AG08396 (cell line): ENCODE measurements at places on chromosomes 1 and 21.

- peak; percentile 88 for DNase-seq
Measured at GRCh38 chr1:109910123-109910962, at the start of gene CSF1. CSF1 (plus strand) TSS chr1:109910849; CDS start chr1:109911024, 175 bp downstream.

GRCh38 chr1:207458414-207458813, 4.3 kb downstream of the CR2 start:
- no peak for DNase-seq

DNA sequence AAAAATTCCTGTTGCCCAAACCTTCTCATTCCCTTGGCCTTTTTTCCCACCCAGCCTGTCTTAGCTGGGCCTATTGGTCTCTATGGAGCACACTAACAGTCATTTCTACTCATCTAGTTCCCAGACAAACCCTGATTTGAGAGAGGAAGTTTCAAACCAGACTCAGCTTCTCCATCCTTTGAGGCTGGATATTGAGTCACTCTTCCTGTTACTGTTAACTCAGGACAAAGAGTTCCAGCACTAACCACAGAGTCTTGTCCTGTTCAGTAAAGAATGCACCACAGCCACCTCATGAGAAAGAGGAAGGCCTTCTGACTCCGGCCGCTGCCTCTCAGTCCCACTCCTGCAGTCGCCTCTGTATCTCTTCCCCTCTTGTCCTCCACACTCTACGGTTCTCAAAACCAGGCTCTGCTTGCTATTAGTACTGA, 137.8 kb downstream of the PTPRC start:
- peak; percentile 44 for DNase-seq

DNA sequence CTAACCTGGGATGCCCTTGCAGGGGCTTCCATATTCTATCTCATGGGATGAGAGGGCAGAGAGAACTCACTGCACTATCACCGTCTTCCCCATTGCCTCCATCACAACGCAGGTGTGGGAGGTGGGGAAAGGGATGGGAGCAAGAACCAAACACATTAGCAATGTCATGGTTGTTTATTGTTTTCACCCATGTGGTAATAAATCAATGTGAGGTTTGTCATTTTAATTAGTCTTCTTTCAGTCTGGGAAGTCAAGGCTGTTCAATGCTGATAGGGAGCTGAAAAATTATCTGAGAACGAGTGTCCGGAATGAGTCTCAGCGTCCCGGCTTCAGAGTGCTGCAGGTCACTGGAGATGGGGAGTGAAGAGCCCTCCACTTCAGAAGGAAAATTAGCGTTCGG, 268.5 kb downstream of the DUSP10 start:
- no peak for DNase-seq

GRCh38 chr1:228309326-228310067, 97.1 kb downstream of the TRIM11 start:
- DNase-seq = no peak

DNA sequence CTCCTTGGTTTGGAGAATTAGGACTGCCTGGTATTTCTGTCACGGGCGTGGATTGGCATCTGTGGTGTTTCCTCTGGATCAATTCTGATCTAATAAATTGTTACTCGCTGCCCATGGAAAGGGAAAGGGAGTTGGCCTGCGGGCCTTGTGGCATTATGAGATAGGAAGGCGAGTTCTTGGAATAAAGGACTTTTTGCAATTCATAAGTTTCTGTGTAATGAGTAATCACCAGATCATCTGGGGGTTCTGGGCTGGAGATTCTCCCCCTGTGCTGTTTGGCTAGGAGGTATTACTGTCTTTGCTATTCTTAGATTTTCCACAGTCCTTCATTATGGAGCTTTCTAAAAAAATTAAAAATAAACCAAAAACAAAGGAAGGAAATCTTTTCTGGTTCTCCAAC, 315.9 kb downstream of the CAMTA1 start:
- no peak for DNase-seq

DNA sequence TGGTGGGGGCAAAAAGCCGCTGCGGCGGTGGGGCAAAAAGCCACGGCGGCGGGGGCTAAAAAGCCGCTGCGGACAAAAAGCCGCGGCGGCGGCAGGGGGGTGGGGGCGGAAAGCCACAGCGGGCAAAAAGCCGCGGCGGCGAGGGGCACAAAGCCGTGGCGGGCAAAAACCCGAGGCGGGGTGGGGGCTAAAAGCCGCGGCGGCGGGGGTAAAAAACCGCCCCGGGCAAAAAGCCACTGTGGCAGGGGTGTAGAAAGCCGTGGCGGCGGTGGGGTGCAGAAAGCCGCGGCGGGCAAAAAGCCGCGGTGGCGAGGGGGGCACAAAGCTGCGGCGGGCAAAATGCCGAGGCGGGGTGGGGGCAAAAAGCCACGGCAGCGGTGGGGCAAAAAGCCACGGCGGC, 3901.8 kb downstream of the SRGAP2C start:
- DNase-seq = no peak

GRCh38 chr1:160850993-160851392, 11.7 kb downstream of the CD244 start:
- DNase-seq = no peak

DNA sequence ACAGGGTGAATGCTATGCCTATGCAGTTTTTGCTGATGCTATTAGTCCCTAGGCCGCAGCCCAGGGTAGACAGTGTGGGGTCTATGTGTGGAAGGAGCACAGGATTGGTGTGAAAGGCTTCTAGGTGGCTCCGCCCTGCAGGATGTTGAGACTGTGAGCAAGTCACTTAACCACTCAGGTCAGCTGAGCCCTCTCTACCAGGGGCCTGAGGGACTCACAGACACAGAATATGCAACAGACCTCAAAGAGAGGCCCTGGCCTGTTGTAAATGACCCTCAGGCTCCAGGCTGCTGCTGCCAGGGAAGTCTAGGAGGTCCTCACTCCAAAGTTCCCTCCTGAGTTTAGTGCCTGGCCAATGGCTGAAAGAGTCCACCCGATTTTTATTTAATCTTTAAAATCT, 11.0 kb downstream of the NHLH2 start:
- no peak for DNase-seq

GRCh38 chr1:50424045-50424883, 1.0 kb upstream of the DMRTA2 start:
- DNase-seq = peak; percentile 28

- DNase-seq = peak; percentile 82
Measured at GRCh38 chr1:17865912-17866739, 111.0 kb downstream of the ACTL8 start.

DNA sequence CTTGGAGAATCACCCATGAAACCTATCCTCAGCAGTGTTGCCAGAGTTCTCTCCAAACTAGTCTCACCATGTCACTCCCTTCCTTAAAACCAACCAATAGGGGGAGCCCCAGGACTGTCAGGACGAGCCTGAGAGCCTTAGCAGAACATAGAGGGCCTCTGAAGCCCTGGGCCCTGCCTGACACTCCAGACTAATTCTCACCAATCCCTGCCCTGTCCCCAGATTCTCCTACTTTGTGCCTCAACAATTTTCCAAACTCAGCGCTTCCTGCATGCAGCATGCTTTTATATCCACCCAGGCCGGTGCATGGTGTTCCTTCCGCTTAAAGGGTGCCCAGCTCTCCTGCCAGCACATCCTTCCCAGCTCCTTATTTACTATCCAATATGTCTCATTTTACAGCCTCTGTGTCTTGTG, 42.7 kb downstream of the HSD3B1 start:
- peak; percentile 34 for DNase-seq

- DNase-seq = no peak
Measured at GRCh38 chr1:65179148-65179547, 31.1 kb downstream of the AK4 start.

GRCh38 chr1:151005729-151006319, 878 bp downstream of the MINDY1 start:
- no peak for DNase-seq

DNA sequence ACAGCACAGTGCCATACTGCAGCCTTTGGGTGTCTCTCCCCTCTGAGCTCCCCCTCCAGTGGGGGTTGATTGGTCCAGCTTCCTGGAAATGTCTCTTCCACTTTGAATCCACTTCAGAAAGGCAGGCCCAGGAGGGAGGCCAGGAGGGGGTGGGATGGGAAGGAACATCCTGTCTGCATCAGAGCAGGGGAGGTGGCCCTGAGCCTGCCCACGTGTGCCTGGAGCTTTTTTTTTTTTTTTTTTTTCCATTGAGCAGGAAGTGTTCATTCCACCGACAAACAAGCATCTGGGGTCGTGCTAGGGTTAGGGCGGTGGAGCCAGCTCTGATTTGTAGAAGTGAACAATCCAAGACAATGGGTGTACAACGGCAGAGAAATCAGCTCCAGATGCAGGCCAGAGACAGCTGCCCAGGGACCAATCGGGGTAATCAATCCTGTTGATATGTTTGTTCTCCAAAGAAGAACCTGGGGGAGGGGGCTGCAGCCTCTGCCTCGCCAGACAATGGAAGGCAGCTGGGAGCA, 93.3 kb downstream of the SSBP3 start:
- DNase-seq = peak; percentile 58

DNA sequence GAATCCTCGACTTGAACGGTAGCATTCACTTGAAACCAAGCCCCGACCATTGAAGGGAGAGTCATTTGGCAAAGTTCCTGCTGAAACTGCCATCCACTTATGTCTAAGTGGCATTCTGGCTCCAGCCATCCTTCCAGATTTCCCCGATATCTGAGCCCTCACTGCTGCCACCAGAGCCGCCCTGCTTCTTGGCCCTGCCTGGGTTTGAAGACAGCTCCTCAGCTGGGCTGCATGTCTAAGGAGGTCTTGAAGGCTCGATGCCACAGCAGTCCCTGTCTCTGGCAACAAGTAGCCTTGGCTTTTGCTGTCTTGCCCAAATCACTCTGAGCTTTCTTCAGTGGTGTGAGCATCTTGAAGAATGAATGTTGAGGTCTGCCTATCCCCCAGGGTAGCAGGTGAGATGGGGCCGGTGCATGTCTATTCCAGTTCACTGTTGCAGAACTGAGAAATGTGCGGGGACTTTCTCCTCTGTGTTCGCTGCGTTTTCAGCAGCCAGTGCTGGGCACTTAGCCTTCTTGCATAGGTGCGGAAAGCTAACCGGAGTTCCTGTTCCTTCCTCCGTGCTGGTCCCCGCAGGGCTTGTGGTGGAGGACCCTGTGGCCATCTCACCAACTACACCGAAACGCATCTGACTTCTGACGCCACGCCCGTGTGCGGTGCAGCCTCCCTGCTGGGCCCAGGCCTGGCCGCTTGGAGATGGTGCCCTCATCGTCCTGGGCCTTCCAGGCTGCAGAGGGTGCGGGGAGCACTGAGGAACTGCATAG, 29.2 kb downstream of the MAN1C1 start:
- no peak for DNase-seq

DNA sequence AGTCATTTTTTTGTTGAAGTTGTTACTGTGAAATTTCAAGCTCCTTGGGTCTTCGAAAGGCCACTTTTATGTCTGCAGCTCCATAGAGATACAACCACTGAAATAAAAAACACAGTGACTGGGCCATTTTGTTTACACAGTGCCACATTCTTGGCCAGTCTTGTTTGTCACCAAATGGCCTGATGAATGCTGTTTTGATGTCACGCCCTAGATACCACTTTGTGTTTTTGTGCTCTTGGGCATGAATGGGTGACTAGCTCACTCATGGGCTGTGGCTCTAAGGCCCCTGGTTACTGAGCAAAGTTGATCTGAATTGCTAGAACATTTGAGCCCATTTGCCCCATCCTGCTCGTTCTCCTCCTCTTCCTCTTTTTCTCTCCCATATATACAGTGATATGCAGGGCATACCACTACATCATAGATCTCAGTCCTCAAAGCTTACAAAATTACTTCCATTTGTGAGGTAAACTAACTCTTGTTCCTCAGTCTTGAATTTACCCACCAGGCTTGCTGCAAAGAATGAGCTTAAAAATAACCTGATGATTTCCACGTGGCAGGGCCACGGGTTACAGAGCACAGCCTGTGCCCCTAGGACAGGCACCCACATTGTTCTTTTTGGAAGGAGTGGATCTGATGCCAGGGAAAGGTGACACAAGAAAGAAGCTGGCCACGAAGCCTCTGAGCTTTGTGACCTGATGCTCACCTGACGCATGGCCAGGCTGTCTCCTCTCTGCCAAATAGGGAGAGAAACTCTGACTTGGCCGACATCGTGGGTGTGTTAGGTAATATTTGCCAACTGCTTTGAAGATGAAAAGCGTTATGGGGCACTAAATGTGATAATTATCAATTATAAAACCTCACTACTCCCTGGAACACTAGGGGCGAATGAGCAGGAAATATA, 92.4 kb downstream of the RUNX1 start:
- no peak for DNase-seq

GRCh38 chr21:42830456-42831455, 48.6 kb downstream of the WDR4 start:
- DNase-seq = no peak

DNA sequence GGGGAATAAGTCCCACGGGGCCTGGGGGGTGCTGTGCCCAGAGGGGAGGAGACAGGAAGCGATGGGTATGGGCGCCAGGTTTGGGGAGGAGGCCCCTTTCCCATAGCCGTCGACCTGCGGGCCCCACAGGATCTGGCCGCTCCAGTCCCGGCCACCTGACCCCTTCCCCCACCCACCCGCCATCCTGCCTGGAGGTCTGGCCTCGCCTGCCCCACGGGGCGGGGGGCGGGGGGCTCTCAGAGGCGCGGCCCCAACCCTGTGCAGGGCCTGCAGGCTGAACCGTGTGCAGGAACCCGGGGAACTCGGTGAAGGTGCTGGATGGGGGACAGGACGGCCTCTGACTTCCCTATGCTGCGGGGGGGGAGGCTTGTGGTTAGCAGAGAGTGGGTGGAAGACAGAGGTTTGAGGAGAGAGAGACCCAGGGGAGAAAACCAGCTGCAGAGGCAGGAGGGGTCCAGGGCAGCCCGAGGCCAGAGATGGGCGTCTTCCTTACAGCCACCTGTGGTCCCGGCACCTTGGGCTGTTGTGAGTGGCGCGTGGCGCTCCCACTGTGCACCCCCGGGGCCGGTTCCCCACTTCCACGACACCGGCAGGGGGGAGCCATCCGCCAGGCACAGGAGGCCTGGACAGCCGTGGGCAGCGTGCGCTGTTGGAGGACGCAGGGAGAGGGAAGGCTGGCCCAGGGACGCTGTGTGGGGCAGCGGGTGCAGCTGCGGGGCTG, 2.5 kb upstream of the TNFRSF18 start:
- no peak for DNase-seq
